ENCODE measurements at places on chromosomes 5 and 9.

GRCh38 chr9:33233626-33234342, 6.2 kb upstream of the SPINK4 start:
- no peak for DNase-seq

GRCh38 chr5:6792911-6793471, 79.8 kb downstream of the TENT4A start:
- peak; percentile 41 for DNase-seq

GRCh38 chr5:95075111-95075510, 209.8 kb downstream of the MCTP1 start:
- DNase-seq: no peak

GRCh38 chr9:111431684-111432083, 52.5 kb downstream of the ECPAS start:
- DNase-seq: no peak

DNA sequence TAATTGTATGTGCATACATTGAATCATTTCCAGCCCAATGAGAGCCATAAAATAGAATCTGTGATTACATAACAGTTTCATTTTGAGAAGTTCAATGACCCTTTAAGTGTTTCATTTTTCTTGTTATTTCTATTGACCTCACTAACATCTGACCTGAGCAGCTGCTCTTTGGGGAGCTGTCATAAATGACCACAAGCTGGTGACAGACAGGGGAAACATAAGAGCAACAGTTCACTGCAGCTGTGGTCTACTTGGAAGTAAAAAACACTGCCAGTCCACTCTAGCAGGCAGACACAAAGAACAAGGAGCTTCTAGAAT, 265.4 kb downstream of the DTWD2 start:
- DNase-seq: no peak

DNA sequence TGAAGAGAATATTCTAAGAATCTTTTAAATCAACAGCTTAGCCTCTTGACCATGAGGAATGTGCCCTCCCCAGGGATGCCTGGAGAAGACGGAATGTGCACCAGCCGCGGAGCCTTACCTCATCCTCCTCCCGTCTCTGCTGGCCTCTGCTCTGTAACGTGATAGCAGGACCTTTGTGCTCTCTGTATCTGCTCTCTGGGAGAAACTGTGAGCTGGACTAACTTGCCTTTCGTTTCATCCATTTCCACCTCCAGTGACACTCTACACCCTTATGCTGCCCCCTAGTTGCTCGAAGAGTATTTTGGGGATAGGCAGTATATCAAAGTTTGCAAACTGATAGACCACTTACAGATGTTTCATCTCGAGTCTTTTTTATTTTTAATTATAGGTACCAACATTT, 141.4 kb downstream of the NPR3 start:
- peak; percentile 94 for DNase-seq

GRCh38 chr9:128122809-128123175, 4.7 kb downstream of the PTGES2 start:
- peak; percentile 40 for DNase-seq

GRCh38 chr5:133415906-133416305, 196.4 kb downstream of the FSTL4 start:
- DNase-seq: no peak

GRCh38 chr5:9765419-9766140, 135.4 kb upstream of the TAS2R1 start:
- DNase-seq: no peak

GRCh38 chr9:75687359-75687953, 203.0 kb upstream of the PCSK5 start:
- DNase-seq: no peak

- no peak for DNase-seq
These were observed 112.1 kb downstream of the IRX2 start for GRCh38 chr5:2639425-2639824.

GRCh38 chr9:71608021-71608420, 160.3 kb downstream of the CEMIP2 start:
- DNase-seq: no peak

GRCh38 chr9:35035851-35036701, 36.3 kb downstream of the VCP start:
- DNase-seq: peak; percentile 68

- DNase-seq: no peak
These were observed 342.2 kb upstream of the RFX3 start for GRCh38 chr9:3868012-3868411.

DNA sequence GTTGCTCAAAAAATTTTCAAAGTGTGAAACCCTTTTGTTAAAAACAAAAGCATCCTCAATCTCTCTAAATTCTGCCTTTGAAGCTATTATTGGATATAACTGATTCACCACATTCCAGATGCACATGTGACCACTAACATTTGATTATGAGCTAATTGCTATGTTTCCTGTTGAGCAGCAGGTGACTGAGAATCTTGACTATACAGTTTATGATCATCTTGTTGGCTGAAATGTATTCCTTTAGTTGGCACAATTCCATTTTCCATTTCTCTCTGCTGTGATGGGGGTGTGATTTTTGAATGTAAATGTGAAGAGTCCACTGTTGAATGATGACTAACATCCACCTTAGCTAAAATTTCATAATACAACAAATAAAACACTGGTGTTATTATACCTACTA, 10.7 kb downstream of the LYSMD3 start:
- no peak for DNase-seq

- peak; percentile 73 for DNase-seq
These were observed 8.7 kb upstream of the FBN2 start for GRCh38 chr5:128546658-128547281.

DNA sequence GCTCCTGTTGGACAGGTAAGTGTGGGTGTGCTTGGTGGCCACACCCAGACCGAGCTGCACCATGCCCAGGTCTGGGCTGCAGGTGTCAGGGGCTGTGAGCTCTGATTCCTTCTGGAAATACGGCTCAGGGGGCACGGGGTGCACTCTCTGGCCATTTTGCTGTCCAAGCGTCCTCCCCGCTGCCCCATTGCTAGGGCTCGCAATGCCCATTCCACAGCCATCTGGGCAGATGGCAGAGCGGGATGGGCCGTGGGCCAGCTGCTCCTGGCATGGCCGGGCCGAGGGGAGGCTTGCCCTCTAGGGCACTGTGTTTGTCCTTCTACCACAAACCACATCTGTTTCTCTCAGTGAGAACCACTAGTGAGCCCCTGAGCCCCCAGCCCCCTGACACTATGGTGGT, 67.9 kb upstream of the RXRA start:
- no peak for DNase-seq

GRCh38 chr9:95157481-95158151, 159.9 kb downstream of the FANCC start:
- no peak for DNase-seq

GRCh38 chr5:39115644-39116343, 41.6 kb upstream of the RICTOR start:
- DNase-seq: no peak

GRCh38 chr5:40381676-40382363, 297.9 kb upstream of the PTGER4 start:
- no peak for DNase-seq

GRCh38 chr9:8760000-8760767, 960.6 kb upstream of the DMAC1 start:
- peak; percentile 85 for DNase-seq

DNA sequence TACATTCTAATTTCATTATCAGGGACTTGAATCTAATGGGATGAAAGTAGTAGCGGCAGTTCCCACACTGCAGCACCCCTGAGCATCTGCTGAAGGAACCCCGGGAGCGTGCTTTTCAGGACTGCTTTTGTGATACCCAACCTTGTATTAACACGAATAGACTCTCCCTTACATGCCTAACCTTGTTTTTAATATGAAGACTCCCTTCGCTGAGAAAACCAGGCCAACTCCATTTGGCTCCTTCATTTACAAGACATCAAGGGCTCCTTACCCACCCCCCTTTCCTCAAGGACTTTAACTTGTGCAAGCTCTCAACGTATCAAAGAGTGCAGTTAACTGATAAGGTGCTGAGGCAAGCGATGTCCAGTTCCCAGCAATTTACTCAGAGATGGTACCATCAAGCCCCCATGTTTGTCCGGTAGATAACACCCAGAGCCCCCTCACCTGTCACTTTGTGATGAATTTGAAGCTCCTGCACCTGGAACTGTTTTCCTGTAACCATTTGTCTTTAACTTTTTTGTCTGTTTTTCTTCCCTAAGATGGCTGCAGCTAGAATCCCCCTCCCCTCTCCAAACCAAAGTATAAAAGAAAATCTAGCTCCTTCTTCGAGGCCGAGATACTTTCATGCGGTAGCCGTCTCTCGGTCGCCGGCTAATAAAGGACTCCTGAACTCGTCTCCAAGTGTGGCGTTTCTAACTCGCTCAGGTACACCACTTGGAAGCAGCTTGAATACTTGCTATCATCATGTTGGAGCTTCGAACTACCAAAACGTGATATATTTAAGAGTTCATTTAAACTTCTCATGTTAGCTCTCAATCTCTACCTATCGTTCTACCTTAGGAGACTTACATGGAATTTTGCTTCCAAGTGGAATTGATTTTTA, 10.7 kb downstream of the HNRNPH1 start:
- no peak for DNase-seq

- peak; percentile 92 for DNase-seq
These were observed at the start of gene SARDH for GRCh38 chr9:133737774-133738639. SARDH (minus strand) TSS chr9:133738352; CDS start chr9:133734173, 4,179 bp downstream.

- DNase-seq: no peak
These were observed 2.2 kb downstream of the NR6A1 start for GRCh38 chr9:124768750-124769548.

- no peak for DNase-seq
These were observed 943.1 kb downstream of the NR2F1-AS1 start for GRCh38 chr5:92637960-92638359.

DNA sequence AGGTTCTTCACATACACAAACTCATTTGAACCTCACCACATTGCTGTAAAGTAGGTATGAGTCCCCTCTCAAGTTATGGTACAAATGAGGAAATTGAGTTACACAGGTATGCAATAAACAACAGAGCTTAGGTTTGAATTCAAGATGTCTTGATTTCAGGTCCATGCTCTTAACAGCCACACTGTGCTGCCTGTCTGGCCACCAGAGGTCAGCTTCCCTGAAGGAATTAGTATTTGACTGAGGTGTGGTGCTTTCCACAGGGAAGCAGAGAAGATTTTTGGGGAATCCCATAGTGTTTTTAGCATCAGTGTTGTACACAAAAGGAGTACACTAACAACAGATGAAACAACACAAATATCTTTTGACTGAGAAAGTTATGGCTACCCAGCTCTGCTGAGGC, 94.4 kb upstream of the ITGA1 start:
- peak; percentile 65 for DNase-seq

DNA sequence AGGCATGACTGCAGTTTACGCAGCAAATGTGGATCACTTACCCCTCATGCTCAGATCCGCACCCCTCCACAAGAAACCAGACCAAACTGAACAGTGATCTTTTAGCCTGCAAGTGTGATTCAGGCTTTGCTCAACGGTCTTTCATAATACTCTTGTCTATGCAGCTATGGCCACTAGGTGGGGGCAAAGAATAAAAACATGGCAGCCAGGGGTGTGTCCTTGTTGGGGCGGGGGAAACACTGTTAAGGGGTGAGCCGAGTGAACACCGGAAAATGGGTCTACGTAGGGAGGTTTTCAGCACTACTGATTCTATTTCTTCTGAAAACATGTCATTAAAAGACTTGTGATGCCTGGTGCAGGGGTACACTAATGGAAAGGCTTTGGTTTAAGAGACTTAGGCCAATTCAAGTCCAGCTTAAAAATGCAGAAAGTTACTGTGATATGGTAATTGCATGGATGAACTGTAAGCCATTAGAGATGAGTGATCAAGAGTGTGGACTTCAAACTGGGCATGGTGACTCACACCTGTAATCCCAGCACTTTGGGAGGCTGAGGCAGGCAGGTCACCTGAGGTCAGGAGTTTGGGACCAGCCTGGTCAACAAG, 49.9 kb upstream of the GPR151 start:
- peak; percentile 78 for DNase-seq

DNA sequence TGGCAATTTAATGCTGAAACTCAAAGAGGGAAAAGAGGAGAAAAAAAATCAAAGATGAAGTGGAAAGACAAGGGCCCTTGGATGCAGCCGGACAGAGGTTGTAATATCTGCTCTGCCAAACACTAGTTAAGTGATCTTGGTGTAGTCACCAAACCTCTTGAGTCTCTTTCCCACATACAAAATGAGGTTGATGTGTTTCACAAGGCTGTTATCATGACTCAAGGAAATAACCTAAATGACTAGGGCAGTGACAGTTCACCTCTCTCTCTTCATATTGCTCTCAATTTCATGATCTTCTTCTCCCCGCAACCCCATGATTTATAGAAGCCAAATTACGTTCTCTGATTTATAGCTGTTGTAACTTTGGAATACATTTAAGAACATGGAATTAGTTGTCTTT, 44.9 kb downstream of the PIK3R1 start:
- no peak for DNase-seq

GRCh38 chr5:66553916-66554575, 42.1 kb upstream of the MAST4 start:
- DNase-seq: peak; percentile 60

DNA sequence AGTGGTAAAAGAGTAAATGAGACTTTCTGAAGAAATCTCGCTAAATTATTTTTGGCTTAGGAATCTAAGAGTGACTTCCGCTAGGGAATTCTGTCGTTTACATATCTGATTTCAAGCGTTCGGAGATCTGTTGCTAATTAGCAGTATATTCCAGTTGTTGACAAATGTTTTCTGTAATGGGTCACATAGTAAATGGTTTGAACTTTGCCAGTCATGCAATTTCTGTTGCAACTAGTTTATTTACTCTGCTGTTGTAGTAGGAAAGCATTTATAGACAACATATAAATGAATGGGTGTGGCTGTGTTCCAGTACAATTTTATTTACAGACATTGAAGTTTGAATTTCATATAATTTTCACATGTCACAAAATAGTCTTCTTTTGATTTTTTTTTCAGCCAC, 57.4 kb upstream of the JAK2 start:
- DNase-seq: no peak

- no peak for DNase-seq
These were observed 88.0 kb downstream of the PDZD2 start for GRCh38 chr5:31726952-31727351.

DNA sequence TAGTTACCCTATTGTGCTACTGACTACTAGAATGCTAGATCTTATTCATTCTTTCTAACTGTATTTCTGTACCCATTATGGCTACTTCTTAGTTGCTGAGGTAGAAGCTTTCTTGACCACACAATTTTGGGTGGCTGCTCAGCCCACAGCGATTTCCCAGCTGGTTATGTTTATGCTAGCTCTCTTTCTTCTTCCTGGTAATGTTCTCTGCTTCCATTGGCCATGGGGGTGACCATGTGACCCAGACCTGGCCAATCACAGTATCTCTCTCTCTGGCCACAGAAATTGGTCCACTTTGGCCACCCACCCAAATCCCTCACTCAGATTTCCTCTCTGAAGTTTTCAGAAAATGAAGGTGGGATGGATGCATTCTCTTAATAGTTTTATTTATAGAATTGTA, 427.9 kb upstream of the CLINT1 start:
- no peak for DNase-seq

DNA sequence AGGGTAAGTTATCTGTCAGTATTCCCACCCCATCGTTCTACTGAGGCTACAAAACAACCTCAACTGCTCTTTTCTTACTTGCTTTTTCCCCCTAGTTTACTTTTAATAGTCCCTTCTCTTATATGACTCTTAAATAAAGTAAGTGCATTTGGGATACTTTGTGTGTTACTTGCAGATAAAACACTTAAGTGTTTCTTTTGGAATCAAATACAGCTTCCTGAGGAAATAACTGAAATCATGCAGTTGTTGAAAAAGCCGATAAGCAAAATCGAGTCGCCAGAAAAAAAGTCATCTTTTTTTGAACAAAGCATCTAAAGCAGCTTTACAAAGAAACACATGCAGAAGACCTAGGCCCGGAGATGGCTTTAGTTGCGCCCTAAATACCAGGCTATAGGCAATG, 53.5 kb upstream of the EPB41L4A start:
- DNase-seq: no peak

GRCh38 chr9:133225171-133226011, 16.3 kb upstream of the OBP2B start:
- peak; percentile 66 for DNase-seq

GRCh38 chr5:151139015-151139414, 18.6 kb downstream of the ANXA6 start:
- DNase-seq: no peak
